ENCODE measurements at places on chromosomes 2 and 18. TPM values are rescaled to one million over a fixed set of nuclear protein-coding genes. Genes with fewer than 3 reads are reported as not detected.

The BCL2 gene
- 2.3 TPM for total RNA-seq

The TWSG1 gene
- total RNA-seq = 15.9 TPM

The EFEMP1 gene
- total RNA-seq = 12.7 TPM

The SAG gene
- not detected for total RNA-seq

The RAB6D gene
- total RNA-seq = not detected
